ENCODE measurements at places on chromosomes 2 and 18.

DNA sequence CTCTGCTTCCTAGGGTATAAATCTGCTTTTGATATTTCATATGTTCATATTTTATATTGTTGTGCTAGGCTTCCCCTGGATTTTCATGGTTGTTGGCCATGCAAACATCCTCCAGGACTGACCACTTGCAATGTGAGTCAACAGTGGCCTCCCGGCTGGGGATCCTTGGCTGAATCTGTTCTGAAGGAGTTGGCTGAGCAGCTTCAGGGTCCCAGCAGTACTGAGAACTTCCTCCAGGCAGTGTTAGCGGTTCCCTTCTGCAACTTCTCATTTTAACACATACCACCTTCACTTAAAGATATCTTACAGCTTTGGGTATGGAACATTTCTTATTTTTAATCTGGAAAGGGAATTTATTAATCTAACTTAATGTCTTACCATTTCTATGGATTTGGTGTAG lies 122.1 kb downstream of the DTNB start:
- no peak for DNase-seq

DNA sequence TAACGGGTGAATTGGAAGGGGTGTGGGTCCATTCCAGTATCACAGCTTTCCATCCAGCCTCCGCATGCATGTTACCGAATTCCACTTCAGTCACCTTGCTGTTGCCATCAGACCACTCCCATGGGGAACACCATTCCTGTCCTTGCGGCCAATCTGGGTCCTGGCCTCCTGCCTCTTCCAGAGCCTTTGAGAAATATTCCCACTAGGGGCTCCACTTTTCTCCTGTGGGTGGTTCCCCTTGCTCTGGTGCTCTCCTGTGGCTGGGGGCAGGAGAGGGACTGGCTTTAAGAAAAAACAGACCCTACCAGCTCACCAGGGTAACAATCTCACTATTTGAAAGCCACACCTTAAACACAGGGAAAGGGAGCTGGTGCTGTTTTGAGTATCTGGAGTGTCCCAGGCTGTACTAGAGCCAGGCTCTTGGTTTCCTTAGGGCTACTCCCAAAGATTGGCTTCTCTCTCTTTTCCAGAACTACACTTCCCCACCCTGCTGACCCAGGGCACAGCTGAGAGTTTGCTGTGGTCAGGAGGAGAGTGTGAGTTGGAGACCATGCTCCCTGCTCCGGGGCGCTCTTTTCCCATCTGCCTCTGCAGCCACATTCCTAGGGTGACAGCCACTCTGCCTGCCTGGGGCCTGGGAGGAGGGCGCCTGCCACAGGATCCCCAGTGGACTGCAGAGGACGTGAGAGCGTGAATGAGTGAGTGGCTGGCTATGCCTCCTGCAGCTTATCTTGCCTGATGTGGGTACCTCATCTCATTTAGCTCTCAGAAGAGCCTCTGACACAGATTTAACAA lies 460.8 kb upstream of the HS6ST1 start:
- no peak for DNase-seq

GRCh38 chr18:45166341-45166835 lies 448.9 kb upstream of the SLC14A2 start:
- no peak for DNase-seq

DNA sequence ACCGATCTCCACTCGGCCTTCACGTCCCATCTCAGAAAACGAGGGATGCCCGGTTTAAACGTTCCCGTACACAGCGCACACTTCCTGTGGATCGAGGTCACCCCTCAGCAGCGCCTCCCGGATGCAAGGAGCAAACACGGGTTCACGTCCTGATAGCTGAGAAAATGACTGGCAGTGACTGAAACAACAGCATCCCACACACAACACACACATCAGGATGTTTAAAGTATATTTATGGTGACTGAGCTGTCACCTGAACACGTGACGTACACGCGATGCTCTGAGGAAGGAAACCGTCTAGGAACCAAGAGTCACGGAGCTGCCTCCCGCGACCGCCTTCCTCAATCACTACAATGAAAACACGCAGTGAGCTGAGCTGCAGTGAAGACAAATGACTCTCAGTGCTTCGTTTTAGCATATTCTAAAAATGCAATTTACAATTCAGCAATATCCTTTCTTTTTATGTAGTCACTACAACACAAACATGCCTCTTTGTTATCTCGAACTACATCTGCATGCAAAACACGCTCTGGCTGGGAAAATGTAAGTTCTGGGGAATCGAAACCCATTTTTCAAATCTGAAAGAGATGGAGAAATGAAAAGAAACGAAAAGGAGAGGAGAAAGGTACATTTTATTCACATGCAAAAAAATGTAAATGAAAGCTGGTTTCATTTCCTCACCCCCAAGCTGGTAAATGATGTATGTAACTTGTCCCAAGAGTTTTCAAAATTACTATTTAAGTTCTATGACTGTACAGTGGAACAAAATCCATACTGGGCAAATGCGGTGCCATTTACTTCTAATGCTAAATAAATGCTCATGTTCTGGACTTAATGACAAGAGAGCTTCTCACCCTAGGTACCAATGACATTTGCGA lies 19.8 kb downstream of the HDAC4 start:
- DNase-seq: peak; percentile 45

DNA sequence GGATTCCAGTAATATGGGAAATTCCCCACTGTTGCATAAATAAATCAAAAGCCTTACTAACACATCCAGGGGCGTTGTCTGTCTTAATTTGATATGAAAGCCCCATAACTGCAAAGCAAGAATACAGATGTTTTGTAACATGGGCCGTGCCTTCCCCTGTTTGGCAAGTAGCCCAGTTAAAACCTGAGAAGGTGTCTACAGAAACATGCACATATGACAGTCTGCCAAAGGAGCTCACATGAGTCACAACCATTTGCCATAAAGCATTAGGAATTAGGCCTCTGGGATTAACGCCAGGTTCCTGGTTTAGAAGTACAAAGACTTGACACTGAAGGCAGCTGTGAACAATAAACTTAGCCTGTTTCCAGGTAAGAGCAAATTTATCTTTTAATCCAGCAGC lies 43.1 kb upstream of the LONRF2 start:
- no peak for DNase-seq

DNA sequence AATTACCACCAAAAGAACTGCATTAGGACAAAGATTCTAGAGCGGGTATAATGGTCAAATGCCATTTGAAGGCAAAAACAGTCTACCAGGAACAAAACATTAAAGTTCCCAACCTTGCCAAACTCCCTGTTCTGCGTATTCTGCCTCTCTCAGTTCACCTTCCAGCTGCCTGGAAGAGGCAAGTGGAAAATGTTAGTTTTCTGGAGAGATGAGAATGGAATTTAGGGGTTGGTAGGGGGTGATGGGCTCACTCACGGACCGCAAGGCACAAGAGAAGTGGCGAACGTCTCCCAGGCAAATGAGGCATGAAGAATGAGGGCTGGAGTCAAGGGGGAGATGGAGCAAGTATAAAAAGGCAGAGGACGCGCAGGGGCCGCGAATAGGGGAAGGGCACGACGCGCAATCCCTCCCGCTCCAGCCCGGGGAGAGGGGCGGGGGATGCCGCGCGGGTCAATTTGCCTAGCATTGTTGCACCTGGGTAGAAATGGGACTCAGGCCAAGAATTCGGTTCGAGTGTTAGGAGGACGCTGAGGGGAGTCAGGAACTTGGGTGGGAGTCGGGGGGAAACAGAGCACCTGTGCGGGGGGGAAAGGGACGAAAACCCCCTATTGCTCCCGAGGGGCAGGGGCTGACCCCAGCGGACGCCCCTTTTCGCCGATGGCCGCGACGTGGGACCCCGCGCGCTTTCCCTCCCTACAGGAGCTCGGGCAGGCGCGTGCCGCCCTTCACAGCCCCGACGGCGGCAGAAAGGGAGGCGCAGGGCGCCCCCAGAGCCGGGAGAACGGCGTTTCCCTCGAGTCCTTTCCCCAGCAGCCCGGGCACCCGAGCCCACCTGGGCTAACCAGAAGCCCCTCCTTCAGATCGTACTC lies 573 bp downstream of the PAIP2B start:
- DNase-seq: no peak

- no peak for DNase-seq
Measured at GRCh38 chr2:228102949-228103348, 78.5 kb downstream of the SPHKAP start.

GRCh38 chr2:156526950-156527636 lies 90.9 kb downstream of the GPD2 start:
- no peak for DNase-seq

- no peak for DNase-seq
Measured at GRCh38 chr18:5512176-5512575, 31.6 kb downstream of the EPB41L3 start.

GRCh38 chr2:225190987-225191386 lies 148.7 kb upstream of the DOCK10 start:
- DNase-seq: no peak

GRCh38 chr18:48828194-48828545 lies 122.6 kb downstream of the SMAD7 start:
- DNase-seq: no peak

- DNase-seq: no peak
Measured at GRCh38 chr2:145593991-145594614, 1074.2 kb upstream of the ZEB2 start.

GRCh38 chr2:117056376-117056748 lies 758.1 kb upstream of the DDX18 start:
- no peak for DNase-seq

- DNase-seq: no peak
Measured at GRCh38 chr2:215627771-215628170, 191.9 kb upstream of the FN1 start.

DNA sequence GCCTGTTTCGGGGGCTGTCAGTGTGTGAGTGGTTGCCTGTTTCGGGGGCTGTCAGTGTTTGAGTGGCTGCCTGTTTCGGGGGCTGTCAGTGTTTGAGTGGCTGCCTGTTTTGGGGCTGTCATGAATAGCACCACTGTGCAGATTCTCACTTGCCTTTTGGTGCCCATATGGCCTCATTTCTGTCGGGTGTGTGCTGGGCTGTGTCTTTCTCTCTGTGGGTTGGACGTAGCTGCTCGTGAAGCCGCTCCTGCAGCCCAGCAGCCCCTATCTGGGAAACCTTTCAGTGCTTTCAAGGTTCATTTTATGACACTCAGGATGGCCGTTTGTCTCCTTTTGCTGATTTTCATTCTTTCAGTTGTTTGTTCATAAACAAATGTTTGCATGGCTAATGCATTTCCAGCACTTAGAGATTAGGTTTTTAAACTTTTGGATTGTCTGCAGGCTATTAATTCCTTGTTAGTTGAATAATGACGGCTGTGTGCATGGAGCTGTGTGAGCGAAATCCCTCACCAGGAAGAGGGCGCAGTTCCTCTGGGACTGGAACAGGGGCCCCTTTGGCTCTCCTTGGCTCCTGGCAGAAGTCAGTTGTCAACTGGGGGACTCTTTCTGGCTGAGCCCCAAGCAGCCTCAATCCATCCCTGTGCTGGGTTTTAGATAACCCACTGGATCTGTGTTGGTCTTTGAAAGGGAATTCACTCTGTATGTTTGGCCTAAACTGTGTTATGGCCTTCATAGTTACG lies 10.8 kb downstream of the AGAP1 start:
- no peak for DNase-seq

DNA sequence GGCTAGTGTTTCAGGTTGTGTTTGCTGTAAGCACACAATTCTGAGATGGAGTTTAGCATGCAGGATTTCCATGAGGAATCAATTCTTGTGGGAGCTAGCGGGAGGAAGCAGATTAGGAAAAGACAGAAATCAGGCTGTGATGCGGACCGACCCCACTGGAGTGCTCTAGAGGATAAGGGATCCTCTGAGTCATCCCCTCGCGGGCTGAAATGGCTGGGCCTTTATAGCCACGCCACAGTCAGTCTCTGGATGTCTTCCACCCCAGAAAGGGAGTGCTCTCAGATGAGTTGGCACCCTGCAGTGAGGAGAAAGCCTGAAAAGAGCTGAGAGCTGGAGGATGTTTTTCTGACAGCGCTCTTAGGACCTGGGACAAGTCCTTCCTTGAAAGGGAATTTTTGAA lies 102.4 kb downstream of the GALNT3 start:
- DNase-seq: no peak

DNA sequence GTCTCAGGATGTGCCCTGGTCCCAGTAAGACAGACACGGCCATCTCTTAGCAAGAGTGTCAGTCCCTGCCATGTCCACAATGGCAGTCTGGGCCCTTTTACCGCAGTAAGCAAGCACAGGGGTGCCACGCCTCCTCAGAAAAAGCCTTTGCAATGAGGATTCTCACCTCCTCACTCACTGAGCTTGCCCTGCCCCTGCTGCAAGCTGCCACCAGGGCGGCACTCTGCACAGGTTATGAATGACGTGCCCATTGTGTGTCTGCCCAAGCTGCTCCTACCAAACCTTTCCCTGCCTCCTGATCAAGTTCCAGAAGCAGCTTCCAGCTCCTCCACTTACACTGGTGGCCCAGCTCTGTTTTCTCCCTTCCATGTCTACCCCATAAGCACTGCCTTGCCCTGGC lies 23.3 kb downstream of the ERCC3 start:
- no peak for DNase-seq

- DNase-seq: no peak
Measured at GRCh38 chr2:85259879-85260278, 67.9 kb downstream of the TGOLN2 start.

DNA sequence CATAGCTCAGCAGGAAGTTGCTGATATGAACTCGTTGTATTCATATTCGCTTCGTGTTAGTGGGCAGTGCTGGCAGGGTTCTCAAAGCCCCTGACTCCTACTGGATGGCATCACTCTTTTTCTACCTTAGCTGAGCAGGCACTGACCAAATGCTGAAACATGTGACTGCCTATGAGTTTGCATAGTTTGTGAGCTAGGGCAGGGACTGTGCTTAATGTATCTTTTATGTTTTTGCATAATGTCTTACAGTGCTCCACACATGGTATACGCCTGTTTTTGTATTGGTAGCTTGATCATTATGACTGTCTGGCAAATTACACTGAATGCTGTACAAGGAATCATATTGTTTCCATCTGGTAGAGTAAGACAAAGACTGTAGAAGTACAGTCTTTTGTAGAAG lies 305.3 kb downstream of the PARD3B start:
- DNase-seq: no peak

- DNase-seq: no peak
Measured at GRCh38 chr18:37407571-37407970, 158.0 kb downstream of the CELF4 start.

DNA sequence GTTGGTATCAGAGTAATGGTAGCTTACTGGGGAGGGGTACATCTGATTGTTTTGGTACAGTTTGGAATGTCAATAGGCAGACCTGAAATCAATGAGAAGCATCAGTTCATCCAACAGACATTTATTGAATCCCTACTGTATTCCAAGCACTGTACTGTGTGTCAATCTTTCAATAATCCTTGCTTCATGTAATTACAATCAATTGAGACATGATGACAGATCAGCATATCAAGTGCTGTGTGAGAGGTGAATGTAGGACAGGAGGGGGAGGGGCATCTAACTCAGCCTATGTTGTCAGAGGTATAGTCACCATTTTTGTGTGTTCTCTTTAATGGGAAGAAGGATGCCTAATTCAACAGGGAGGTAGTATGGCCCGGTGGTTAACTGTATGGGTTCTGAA lies 146.9 kb downstream of the SLC4A10 start:
- DNase-seq: no peak
